ENCODE measurements at places on chromosomes 5 and 9. TPM values are rescaled to one million over a fixed set of nuclear protein-coding genes. Genes with fewer than 3 reads are reported as not detected.

DNA sequence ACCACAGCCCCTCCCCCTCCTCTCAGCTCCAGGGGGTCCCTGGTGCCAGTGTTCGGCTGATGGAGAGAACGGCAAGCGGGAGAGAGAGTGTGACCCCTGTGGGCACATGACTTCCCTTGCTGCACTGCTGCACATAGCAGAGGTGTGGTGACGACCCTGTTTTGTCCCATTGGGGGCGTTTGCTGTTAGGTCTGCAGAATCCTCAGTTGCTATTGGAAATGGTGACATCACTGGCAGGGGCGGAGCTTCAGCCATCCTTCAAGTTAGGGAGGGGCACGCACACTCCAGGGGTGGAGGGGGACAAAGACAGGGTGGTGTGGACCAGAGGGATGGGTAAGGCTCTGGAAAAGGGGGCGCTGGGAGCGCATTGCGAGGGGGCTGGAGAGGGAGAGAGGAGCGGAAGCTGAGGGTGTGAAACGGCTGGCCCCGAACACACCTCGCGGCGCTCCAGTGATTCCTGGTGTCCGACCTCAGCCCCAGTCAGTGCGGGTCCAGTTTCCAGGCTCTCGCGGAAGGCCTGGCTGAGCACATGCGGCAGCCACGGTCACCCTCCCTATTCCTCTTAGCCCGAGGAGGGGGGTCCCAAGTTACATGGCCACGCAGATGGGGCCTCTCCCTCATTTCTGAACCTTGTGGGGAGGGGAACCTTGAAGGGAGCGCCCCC lies 764 bp upstream of the GRIN1 start:
- peaks cover 29% of the 10 kb centered on the region for H3K27me3 ChIP-seq
- H3K4me1 ChIP-seq, result peaks cover 3% of the 10 kb centered on the region
- DNase-seq, result no peak
- no peak overlapping the region for H3K27ac ChIP-seq
- H3K36me3 ChIP-seq, result peaks cover 4% of the 10 kb centered on the region

DNA sequence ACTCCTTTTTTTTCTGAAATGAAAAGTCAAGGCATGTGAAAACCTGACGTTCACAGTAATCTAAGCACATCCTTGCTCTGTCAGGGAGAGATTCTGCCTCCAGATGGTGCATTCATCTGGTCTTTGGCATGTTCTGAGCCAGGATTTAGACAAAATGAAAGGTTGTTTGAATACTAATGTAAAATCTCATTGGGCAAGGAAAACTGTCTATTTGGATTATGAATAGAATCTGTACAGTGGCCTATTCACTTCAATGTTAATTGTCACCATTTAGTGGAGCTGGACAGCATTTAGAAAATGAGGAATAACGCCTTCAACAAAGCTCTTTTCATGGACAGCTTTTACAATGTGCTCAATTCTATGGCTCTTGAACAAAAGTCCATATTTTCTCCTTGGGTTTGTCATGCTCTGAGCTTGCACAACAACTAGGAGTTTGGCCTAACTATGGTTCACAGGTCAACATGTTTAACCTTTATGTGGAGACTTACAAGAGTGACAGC lies 28.9 kb downstream of the ARHGEF28 start:
- no peak overlapping the region for H3K27ac ChIP-seq
- no peaks in the 10 kb centered on the region for H3K27me3 ChIP-seq
- no peaks in the 10 kb centered on the region for H3K36me3 ChIP-seq
- H3K4me3 ChIP-seq, result no peak overlapping the region
- DNase-seq, result no peak

DNA sequence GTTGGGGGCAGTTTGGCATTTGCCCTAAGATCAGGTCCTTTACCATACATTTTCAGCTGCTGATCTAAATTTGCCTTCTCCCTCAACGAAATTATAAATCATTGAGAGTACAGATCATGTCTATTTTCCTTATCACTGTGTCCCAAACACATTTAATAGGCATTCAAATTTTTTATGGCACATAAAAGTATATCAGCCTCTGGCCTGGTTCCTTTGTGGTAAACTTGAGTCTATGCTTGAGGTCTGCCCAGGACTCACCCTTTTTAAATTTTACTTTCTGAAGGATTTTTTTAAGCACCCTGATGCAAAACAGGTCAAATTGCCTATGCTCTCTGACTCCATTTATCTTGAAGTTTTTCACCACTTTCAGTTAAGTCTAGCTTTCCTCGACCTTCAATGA lies 163.6 kb upstream of the GRIN3A start:
- H3K4me1 ChIP-seq, result no peaks in the 10 kb centered on the region
- no peak overlapping the region for H3K27ac ChIP-seq
- no peak overlapping the region for H3K4me3 ChIP-seq
- no peaks in the 10 kb centered on the region for H3K36me3 ChIP-seq

The DNAH5 gene
- 0.80 TPM for total RNA-seq

The PURA gene
- total RNA-seq, result 6.2 TPM

All from endothelial cell (in vitro differentiated cells).